ENCODE measurements at places on chromosomes 1 and 21.

GRCh38 chr1:67285780-67286488 lies 21.7 kb upstream of the IL12RB2 start:
- DNase-seq: no peak

GRCh38 chr1:239819096-239819495 lies 272.6 kb upstream of the FMN2 start:
- DNase-seq: no peak

GRCh38 chr1:86906419-86906818 lies 7.5 kb downstream of the SELENOF start:
- no peak for DNase-seq

DNA sequence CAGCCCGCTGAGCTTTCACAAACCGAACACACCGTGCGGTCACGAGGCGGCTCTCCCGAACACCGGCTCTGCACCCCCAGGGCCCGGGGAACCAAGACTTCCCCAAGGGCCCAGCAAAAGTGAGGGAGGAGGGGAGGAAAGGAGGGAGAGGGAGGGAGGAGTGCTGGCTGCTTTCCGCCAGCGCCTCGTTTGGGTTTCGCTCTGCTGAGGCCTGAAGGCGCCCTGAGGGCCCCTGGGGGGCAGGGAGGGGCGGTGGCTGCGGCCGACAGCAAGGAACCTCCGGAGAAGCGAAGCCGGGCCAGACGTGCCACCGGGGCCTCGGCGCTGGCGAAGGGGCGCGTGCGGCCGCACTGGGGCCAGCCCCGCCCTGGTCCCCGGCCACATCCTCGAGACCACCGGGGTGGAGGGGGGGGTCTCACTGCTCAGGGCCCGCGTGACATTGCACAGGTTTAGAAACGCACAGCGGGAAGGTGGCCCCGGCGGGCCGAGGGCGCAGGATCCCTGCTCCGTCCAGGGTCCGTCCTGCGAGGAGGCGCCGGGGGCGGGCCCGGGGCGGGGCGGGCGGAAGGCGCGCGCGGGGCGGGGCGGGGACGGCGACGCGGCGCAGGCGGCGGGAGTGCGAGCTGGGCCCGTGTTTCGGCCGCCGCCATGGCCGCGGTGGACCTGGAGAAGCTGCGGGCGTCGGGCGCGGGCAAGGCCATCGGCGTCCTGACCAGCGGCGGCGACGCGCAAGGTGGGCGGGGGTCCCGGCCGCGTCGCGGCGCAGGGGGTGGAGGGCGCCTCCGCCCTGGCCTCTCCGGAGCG lies at the start of gene PFKL:
TSS of gene PFKL (plus strand) at position 596 of the 804 bp plus-strand sequence. CDS start at position 649, 53 bp downstream.
- DNase-seq: peak; percentile 35

DNA sequence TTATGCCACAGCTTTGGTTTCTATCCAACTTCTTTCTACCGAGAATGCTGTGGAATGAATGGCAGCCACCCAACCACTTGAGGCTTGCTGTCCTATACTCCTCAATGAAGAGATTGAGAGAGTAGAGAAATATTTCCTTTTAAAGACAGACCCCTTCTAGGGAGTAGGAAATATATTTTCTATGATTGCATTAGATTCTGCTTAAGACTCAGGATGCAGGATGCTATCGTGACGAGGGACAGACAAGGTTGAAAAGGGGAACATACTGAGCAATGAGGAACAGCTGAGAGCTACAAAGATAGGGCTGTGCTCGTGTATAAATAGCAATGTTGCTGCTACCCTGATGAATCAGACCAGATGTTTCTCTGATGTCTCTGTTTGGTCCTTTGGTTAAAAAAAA lies 7.1 kb upstream of the RASAL2 start:
- no peak for DNase-seq

DNA sequence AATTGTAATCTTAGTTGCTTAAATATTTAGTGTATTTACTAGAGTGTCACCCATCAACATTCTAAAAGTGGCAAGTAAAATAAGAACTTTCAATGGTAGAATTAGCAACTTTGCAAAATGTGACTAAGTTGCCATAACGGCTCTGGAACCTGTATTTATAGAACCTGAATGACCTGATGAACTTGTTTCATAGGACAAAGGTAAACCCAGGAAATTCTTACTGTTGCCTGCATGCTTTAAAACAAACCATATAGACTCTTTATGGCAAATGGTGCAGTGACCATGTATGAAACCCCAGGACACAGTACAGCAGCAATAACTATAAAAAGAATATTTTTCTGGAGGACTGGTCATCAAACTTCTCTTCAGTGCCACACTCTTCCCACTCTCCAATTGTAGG lies 22.9 kb downstream of the AK2 start:
- no peak for DNase-seq

DNA sequence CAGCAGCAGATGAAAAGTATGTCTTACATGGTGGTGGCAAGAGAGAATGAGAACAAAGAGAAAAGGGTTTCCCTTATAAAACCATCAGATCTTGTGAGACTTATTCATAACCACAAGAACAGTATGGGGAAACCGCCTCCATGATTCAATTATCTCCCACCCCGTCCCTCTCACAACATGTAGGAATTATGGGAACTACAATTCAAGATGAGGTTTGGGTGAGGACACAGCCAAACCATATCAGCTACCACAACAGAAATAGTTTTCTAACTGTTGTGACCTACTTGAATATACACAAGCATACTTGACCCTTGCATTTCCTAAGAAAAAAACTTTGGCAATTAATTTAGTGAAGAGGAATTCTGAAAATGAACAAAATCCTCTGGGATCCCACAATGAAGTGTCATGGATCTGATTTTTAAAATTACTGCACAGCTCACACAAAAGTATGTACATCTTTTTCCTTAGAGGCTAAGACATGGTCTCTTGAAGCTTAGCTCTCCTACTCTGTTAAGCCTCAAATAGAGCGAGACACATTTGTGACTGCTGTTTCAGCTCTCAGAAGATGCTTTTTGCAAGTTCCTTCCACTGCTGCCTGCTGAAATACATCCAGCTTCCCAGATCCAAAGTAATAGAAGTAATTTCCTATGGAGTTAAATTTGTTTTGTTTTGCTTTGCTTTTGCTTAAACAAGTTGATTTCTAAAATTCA lies 265.8 kb downstream of the DPYD start:
- no peak for DNase-seq

DNA sequence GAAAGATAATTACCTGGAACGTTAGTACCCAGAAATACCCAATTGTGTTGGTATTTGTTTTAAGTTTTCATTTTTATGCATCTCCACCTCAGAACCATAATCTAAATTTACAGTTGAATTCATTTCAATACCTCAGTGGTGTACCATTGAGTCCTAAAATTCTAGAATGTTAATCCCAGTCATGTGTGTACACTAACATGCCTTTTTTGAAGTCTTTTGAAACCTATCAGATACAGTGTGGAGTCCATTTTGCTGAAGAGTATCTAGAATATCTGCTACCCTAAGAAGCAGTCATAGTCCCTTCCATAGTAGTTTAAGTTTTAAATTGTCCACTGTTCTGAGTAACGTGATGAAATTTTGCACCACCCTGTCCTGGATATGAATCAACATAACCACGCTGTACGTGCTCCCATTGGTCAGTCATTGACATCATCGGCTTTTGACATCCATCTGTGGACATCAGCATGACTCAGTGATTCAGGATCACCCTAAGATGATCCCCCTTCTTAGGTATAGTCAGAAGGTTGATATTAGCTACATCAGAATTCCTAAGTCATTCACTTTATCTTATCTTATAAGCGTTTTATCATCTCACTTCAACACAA lies 7.5 kb upstream of the ASH1L start:
- no peak for DNase-seq

- DNase-seq: no peak
These were observed 118.6 kb upstream of the PPP2R5A start for GRCh38 chr1:212166644-212167043.

DNA sequence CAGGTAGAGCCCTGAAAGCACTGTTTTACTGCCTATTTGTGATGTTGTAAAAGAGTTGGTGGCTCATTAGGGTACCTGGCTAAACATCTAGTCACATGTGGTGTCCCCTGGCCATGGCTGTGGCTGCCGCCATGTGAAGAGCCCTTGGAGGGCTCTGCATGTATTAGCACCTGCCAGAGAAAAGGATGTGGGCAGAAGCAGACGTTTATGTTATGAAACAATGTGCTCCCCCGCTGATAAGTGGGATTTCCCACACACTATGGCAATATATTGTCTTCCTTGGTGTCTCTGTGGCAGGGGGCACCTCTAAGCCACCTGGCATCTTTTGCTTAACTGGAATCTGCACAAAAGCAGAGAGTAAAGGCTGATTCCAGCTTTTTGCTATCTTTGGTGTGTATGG lies 9.6 kb downstream of the TENT5C start:
- peak; percentile 60 for DNase-seq

DNA sequence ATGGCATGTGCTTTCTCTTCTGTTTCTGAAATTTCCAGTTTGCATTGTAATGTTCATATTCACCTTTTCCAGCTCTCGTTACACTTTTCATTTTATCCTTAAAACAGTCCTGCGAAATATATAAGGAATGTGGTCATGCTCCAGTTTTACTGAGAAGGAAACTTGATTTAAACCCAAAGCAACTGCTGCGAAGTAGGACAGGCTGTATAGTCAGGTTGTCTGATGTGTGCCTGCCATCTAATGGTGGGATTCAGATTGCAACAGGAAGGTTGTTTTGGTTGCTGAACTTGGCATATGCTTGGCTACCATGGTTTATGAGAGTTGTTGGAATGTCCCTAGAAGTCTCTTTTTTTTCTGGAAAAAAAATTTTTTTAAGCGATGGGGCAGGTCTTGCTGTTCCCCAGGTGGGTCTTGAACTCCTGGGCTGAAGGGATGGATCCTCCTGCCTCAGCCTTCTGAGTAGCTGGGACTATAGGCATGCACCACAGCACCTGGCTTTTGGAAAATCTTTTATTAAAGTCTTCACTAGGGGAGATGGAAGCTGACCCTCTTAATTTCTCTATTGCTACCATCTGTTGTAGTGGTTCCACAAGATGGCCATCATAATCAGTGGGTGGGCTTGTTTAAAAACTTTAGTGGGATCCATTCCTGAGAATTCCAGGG lies 86.9 kb downstream of the UCK2 start:
- DNase-seq: peak; percentile 77

GRCh38 chr1:22739648-22740385 lies 29.2 kb downstream of the EPHB2 start:
- no peak for DNase-seq

DNA sequence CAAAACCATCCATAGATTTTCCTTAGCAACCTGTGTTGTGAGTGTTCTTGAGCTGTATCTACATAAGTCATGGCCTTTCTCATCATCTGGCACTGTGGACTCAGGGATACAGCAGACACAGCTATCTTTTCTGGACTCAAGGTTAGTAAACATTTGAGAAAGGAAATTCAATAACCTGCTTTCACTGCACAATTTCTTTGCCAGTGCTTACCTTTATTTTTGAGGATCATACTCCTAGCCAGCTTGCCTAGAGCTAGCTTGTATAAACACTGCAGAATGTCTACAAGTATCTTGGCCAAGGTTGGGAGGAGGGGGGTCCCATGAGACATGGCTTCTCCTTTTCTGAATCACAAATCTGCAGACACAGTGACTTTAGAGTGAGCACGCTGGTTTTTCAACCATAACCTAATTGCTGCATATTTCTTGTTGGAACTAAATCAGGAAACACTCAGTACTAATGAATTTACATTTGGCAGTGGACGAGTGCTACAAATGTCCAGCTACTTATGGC lies 27.2 kb downstream of the ADAMTS5 start:
- no peak for DNase-seq

DNA sequence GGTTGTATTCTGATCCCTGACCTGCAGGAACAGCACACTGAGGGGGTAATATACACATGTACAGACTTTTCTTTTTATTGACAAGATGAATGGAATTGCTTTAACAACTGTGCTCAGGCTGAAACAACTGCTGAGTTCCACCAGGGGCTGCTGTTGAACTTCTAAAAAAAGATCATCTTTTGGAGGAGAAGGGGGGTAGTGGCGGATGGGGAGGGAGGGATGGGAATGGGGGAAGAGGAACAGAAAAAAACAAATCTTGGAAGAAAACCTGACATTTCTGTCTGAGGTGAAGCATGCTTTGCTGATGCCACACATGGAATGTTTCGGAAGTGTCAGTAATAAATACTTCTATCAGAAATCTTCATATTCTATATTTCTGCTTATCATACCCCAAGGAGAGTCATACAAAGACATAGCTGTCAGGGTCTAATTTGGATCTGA lies 75.0 kb downstream of the RWDD3 start:
- DNase-seq: no peak

DNA sequence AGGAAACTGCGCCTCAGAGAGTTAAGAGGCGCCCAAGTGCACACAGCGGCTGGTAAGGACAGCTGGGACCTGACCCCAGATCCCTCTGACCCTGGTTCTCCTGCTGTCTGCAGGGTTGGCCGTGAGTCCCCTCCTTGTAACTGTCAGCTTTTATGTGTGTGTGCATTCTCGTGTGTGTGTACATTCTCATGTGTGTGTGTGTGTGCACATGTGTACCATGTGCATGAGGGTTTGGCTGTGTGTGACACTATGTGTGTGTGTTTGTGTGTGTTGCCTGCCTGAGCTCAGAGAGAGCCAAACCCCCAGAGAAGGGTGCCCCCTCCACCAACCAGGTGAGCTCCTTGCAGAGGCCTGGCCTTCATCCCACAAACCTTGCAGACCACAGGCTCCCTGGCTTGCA lies 25.9 kb upstream of the EFHD2 start:
- no peak for DNase-seq

GRCh38 chr1:3660704-3661103 lies 8.4 kb downstream of the TP73 start:
- no peak for DNase-seq

DNA sequence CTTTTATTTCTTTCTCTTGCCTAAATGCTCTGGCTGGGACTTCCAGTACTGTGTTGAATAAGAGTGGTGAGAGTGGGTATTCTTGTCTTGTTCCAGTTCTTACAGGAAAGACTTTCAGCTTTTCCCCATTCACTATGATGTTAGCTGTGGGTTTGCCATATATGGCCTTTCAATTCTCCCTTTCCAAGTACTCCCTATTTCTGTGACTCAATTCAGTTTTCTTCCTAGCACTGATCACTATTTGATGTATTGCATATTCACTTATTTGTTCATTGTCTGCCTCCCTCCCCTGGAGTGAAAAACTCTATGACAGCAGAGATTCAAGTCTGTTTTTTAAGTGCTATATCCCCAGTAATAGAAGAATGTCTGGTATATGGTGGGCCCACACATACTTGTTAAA lies 618.2 kb upstream of the CAMK1G start:
- no peak for DNase-seq

GRCh38 chr1:36248250-36248894 lies 24.1 kb downstream of the THRAP3 start:
- no peak for DNase-seq

Data from effector memory CD8-positive, alpha-beta T cell (primary cell).